ENCODE measurements at places on chromosomes 3 and 15.

DNA sequence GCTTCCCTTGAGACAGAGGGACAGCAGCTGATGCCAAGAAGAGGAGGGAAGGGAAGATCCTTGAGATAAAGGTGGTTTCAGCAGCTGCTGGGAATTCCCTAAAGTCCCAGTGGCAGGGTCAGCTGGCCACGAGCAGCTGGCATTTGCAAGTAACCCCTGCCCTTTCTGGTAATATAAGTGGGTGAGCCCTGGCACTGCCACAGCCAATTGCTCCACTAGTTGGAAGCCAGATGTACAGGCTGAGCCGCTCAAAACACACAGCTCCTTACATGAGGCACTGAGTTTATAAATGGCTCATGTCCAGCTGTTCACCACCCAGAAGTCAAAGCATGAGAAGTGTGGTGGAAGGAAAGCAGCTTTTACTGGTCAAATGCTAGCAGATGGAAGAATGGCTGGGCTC lies 35.4 kb downstream of the PRR20G start:
- H3K4me1 ChIP-seq: no peaks in the 10 kb centered on the region
- no peaks in the 10 kb centered on the region for H3K27me3 ChIP-seq
- no peaks in the 10 kb centered on the region for H3K36me3 ChIP-seq
- H3K27ac ChIP-seq: no peak overlapping the region

- H3K27ac ChIP-seq: no peak overlapping the region
- H3K4me3 ChIP-seq: no peak overlapping the region
- no peaks in the 10 kb centered on the region for H3K36me3 ChIP-seq
- no peak for DNase-seq
These were observed 36.0 kb upstream of the CMTM8 start for GRCh38 chr3:32202496-32202895.

GRCh38 chr3:61841111-61841845 lies 279.9 kb downstream of the PTPRG start:
- peaks cover 40% of the 10 kb centered on the region for H3K4me1 ChIP-seq
- no peak for DNase-seq
- H3K27me3 ChIP-seq: no peaks in the 10 kb centered on the region
- H3K27ac ChIP-seq: no peak overlapping the region
- H3K4me3 ChIP-seq: no peak overlapping the region

DNA sequence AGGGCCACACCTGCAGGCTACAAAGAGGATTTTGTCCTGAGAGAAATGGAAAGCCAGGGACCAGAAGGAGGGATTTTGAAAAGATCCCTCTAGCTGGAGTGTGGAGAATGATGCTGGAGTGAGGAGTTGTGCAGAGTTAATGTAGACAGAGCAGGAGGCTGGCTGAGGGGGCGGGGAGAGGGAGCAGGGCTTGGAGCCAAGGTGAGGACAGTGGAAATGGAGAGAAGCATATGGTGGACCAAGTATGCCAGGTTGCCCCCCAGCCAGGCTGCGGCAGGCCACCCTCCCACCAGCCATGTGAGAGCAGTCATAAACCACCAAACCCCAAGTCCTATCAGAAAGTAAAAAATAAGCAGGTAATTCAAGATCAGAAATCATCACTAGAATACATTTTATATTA lies 14.7 kb downstream of the RARRES1 start:
- H3K36me3 ChIP-seq: peaks cover 10% of the 10 kb centered on the region
- no peak overlapping the region for H3K4me3 ChIP-seq
- H3K27ac ChIP-seq: no peak overlapping the region
- H3K4me1 ChIP-seq: peaks cover 20% of the 10 kb centered on the region
- no peak for DNase-seq

DNA sequence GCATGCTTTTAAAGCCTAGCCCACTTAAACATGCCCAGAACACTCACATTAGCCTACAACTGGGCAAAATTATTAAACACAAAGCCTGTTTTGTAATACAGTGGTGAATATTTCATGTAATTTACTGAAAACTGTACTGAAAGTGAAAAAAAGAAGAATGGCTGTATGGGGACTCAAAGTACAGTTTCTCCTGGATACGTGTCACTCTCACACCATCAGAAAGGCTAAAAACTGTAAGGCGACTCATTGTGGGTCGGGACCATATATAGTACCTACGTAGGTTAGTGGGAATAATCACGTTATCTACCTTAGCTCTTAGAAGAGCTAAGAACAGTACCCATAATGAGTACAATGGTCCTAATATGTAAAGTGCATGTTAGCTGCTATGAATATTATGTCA lies 80.2 kb upstream of the SPATA12 start:
- H3K4me1 ChIP-seq: peaks cover 17% of the 10 kb centered on the region
- no peak for DNase-seq
- H3K27ac ChIP-seq: peak overlapping the region; percentile 41
- H3K27me3 ChIP-seq: no peaks in the 10 kb centered on the region
- no peak overlapping the region for H3K4me3 ChIP-seq
- H3K36me3 ChIP-seq: no peaks in the 10 kb centered on the region

DNA sequence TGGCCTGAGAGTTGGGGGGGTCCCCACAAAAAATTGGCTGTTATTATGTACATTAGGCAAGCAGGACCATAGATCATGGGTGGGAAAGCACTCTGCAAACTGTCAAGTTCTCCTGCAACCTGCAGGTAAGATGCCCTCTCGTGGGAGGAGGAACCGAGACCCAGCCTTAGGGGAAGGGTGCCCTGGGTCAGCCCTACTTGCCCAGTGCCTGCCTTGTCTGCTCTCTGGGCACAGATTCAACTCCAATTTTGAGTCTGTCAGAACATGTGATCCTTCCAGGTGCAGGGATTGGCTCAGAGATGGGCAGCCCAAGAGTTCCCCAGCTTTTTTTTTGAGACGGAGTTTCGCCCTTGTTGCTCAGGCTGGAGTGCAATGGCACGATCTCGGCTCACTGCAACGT lies 99.2 kb downstream of the PLXNA1 start:
- H3K27ac ChIP-seq: no peak overlapping the region
- no peak overlapping the region for H3K4me3 ChIP-seq
- DNase-seq: peak; percentile 12
- H3K27me3 ChIP-seq: no peaks in the 10 kb centered on the region

DNA sequence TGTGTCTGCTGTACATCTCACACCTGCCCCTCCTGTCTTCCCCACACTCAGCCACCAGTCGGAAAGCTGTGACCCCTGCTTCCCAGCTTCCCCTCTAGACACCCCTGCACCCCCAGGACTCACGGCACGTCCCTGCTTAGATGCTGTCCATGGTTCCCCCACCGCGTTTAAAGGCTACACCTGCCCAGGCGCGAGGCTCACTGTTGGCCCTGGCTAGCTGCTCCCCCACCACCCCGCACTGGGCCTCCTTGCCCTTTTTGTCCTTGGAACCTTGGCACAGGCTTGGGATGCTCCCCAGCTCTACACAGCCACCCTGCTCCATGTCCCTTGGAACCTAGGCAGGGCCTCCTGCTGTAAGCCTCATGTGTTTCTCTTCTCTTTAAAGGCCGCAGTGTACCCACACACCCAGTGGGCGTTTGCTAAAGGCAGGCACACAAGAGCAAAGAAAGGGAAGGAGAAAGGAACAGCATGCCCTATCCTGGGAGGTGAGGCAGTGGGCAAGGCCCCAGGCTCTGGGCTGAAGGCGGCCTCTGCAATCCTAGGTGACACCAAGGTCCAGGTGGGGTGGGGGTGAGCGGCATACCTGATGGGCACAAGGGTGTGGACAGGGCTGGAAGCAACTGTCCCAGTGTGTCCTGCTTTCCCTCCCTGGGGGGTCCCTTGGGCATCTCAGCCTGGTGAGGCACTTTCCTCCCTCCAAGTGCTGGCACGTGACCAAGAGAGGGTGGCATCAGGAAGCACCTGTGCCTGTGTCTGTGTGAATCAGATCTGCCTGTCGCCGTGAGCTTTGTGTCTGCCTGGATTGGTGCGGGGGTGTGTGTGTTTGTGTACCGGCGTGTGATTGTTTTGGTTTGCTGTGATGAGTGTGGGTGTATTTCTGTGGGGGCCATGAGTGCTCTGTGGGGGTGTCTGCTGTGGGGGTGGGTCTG lies 54.4 kb downstream of the TPRA1 start:
- no peaks in the 10 kb centered on the region for H3K27me3 ChIP-seq
- no peak overlapping the region for H3K4me3 ChIP-seq
- no peaks in the 10 kb centered on the region for H3K4me1 ChIP-seq
- no peak for DNase-seq

DNA sequence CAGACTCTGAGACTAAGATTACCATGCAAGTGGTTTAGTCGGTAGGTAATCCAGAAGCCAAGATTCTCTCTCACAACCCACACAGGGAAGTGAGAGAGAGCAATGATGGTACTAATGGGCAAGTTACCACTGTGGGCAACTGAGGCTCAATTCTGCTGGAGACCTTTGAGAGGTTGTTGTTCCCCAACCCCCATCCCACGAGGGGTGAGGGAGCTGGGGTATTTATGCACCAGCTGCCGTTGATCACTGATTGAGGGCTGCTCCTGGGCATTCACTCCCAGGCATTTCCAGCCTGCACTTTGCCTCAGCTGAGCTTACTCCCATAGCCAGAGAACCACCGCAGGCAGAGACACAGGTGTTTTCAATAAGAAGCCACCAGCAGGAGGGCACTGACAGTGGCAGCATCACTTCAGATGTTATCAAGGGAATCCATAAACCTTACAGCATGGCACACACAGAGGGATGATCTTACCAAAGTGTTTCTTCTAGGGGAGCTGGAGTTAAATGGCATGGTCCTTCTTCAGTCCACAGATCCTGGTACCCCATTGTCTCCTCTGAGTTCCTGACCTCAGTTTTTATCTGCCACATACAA lies 15.0 kb upstream of the CCDC174 start:
- H3K4me1 ChIP-seq: no peaks in the 10 kb centered on the region
- H3K27ac ChIP-seq: no peak overlapping the region
- no peaks in the 10 kb centered on the region for H3K36me3 ChIP-seq

Measured in lower lobe of right lung (tissue), 2 donors.